ENCODE measurements at places on chromosomes 2 and 18.
A peak's percentile ranks its signal among the peaks of the same experiment; 100 is the strongest.

DNA sequence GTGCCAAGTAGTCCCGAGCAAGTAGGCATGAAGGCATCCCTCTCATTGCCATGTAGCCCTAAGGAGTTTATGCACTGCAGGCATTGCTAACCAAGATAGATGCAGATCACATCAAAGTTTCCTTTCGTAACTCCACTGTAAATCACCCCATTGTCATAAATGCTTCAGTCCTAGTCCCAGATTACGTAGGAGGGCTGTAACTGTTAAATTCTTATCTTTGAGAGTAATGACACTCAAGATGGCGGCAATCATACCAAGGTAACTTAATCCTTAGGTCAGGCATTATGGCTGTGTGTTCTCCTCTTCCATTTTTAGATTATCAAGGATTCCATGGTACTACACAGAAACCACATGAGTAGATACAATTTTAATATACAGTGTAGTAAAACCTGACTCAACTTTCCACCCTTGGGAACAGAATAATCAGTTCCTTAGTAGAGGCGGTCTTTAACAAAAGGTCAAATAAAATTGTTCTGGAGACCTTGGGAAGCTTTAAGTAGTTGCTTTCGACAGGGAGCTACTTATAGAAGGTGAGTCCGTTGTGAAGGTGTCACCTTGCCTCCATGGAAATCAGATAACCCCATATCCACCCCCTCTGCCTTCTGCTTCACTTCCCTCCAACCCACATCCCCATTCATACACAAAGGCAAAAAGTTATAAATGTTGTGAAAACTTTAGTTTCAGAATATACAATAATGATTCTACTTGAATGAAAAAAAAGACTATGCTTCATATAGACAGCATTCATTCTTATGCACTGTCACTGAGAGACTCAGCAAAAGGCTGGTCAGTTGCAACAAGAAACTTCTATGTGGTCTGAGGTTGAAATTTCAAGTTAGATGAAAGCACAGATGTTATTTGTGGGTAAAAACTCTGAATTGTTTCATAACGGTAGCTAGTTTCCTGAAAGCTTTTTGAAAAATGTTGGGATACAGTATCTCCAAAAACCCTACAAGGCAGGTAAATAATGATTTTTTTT is 64.8 kb upstream of the GALNT5 start:
- no peak for DNase-seq

GRCh38 chr2:23801396-23801795 is 125.5 kb downstream of the ATAD2B start:
- DNase-seq: no peak

DNA sequence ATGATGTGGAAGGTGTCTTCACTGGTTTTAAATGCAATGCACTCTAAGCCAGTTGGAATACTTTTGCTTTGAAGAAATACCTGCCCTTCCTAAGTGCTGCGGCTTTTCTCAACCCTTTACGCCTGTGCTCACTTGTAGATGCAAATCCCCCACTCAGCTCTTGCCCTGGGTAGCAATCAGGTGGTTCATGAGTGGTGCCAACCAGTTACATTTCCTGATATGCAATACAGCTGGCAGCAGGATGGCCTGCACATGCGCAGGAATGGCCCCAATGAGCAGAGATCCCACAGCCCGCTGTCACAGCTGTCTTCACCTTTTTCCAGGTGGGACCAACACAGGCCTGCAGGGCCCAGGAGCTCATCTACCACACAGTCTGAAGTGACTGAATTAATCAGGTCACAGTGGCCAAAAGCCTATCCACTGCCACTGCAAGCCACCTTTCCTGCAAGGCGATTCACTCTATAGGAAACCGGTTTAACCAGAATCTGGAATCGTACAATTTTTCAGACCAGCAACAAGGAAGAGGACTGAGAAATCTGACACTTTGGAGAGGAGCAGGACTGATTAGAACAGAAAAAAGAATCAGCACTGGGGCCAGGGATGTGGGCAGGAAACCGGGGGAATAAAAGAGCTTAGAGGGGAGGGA is 247.8 kb downstream of the MYT1L start:
- DNase-seq: peak; percentile 53

GRCh38 chr2:22855761-22856184 is 529.2 kb upstream of the KLHL29 start:
- no peak for DNase-seq

GRCh38 chr2:59462422-59463197 is 1090.8 kb downstream of the BCL11A start:
- DNase-seq: no peak

GRCh38 chr2:135829378-135830135 is 7.4 kb downstream of the LCT start:
- peak; percentile 49 for DNase-seq

DNA sequence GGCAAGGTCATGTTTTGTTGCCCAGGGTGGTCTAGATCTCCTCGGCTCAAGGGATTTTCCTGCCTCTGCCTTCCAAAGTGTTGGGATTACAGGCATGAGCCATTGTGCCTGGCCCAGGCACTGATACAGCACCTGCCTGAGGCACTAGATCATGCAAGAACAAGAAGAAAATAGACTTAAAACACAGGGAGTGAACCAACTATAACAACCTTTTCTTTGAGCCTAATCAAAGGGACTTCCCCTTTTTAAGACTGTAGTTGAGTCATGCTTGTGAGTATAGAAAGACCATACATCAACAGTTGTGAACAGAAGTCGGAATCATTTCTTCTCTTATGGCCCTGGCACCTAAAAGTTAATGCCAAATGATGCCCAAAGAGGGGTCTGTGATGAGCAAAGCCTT is 47.9 kb upstream of the MAPRE2 start:
- no peak for DNase-seq

DNA sequence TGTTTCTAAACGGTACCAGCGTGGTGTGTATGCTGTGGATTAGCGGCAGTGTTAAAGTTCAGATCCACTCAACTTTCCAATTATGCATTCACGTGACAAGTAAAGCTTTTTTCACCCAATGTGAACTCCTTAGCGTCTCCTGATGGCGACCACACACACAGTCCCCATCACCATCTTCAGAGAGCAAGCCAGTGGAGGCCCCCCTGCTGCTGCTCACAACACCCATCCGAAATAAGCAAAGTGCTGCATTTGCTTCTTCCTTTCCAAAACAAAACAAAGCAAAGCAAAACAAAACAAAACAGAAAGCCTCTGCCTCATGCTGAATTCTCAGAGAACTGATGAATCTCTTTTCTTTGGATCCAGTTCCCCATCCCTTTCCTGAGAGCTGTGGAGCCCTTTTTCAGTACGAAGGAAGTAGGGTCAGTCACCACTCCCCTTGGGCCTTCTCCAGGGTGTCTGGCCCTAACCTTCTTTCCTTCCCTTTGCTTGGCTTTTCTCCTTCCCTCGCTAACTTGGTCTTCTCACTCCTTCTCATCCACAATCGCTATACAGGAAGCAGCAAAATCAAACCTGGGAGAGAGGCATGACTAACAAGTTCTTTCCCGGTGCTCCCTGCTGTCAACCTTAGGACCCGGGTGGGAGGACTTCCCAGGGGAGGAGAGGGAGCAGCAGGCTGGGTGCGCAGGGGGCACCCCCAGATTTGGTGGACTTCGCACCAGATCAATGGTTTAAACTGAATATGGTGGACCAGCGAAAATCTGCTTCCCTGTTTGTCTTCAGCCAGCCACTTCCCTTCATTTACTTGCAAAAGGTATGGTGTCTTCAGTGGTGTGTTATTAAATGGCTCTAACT is 56.0 kb downstream of the NRP2 start:
- DNase-seq: no peak

DNA sequence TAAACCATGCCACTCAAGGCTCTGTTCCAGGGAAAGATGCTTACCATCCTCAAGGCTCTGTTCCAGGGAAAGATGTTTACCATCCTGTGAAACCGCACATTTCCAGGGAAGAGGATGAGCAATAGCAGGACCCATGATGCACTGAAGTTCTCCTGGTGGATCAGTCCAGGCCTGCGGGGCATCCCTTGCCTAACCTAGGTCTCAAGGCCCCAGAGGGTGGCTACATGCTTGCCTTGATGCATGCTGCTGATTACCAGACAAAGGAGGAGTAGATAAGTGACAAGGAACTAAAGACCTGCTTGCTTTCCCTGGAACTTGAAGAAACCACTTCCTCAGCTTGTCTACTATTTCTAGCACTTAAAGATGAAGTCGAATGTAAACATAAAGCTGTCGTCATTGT is 111.0 kb upstream of the LINC00305 start:
- no peak for DNase-seq

DNA sequence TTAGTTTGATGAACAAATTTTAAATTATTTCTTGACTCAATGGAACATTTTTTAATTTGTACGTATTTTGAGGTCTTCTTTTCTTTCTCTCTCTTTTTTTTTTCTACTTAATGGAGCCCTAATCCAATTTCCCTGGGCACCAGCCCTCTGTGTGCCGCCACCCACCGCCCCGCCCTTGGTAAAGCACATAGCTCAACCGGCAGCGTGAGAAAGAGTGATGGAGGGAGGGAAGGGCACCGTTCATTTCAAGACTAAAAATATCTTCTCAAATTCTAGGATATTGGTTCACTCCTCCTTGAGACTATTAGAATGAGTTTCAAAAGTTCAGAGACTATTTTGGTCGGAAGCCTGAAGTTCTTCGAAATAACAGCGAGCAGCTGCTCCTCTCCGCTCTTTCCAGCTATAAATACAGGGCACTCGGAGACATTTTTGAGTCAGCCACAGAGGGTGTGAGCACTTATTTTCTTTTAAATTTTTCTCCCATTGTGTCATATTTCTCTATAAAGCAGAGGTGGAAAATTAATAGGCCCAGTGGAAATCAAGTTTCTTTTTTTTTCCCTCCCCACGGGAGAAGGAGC is 731.7 kb upstream of the ID2 start:
- DNase-seq: no peak

- DNase-seq: peak; percentile 16
Observed at GRCh38 chr2:203543898-203544328, 8.8 kb upstream of the RAPH1 start.

- DNase-seq: no peak
Observed at GRCh38 chr2:142857256-142858164, 20.0 kb upstream of the KYNU start.

DNA sequence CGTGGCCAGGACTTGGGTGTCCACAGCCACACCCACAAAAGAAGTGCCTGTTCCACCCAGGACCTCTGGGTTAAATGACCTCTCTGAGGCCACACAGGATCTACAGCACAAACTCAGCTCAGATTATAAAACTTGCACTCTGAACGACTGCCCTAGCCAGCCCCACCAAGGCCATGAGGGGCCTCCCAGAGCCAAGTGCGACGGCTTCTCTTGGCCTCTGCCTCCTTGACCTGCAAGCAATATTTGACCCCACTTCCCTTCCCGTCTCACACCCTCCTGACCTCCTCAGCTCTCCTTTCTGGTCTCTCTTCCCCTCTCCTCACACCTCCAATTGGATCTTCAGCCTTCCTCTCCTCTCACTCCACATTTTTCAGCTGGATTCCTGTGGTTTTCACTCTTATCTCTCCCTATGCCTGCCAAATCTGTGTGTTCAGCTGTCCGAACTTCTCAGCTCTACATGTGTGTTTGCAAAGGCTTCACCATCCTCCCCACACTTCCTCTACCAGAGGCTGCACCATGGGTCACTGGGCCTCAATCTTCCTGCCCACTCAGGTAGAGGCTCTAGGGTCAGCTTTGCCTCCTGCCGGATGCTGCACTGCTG is 25.3 kb upstream of the STEAP3 start:
- DNase-seq: no peak

DNA sequence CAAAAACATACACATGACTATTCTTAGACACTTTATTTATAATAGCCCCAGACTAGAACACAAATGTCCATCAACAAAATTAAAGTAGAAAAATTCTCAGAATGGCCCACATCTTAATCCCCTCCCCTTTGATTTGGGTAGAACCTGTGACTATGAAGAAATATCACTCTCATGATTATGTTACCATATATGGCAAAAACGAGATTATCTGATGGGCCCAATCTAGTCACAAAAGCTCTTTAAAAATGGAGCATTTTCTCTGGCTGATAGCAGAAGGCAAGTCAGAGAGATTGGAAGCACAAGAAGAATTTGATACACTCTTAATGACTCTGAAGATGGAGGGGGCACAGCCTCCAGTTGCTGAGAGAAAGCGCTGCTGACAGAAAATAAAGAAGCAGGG is 39.6 kb downstream of the METTL4 start:
- no peak for DNase-seq

- DNase-seq: no peak
Observed at GRCh38 chr2:183037074-183037552, 1.1 kb downstream of the NCKAP1 start.

- no peak for DNase-seq
Observed at GRCh38 chr18:80112624-80113248, 3.7 kb downstream of the ADNP2 start.

GRCh38 chr18:55384551-55385275 is 203.3 kb downstream of the TCF4 start:
- no peak for DNase-seq

- DNase-seq: no peak
Observed at GRCh38 chr2:75146606-75147332, 52.6 kb downstream of the TACR1 start.

GRCh38 chr18:57051021-57051656 is 95.7 kb upstream of the BOD1L2 start:
- DNase-seq: no peak

- DNase-seq: no peak
Observed at GRCh38 chr2:172207911-172208310, 105.2 kb upstream of the DLX2 start.

GRCh38 chr18:62670573-62670972 is 44.8 kb upstream of the PHLPP1 start:
- no peak for DNase-seq

DNA sequence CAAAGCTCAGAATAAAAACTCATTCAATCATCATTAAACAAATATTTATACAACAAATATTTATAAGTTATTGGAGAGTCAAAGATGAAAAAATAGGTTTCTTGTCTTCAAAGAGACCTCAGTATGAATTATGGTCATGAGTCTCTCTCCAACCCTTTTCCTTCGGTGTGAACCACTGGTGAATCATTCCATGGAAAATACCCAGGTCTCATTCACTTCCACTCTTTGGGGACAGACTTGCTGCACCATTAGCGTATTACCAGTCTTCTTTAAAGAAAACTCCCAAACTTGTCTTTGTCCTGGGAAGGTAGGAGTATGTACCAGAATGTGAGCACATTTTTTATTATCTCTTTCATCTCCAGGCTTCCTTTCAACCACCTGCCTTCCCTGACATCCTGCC is 257.4 kb upstream of the RBMS1 start:
- no peak for DNase-seq

GRCh38 chr2:145682546-145683157 is 1162.7 kb upstream of the ZEB2 start:
- no peak for DNase-seq

Data from NCI-H774 (cell line).